ENCODE measurements at places on chromosomes 13 and 19.

DNA sequence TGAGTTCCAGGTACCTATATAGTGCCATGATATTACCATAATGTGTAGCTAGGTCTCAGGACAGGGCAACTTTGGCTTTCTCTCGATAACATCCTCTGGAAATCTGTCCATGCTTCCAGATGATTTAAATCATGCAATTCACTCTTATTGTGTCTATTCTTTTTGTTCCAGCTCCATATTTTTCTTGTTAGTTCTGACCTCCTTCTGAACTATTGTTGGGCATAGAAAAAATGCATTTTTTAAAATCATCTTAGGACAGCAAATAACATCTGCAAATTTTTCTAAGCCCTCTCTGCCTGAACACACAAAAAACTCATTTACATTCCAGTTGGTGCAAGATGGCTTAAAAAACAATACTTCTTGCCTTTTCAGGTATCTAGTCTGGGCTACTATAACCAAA is 1561.0 kb upstream of the MIR17HG start:
- DNase-seq: no peak

GRCh38 chr19:16349551-16350152 is 25.0 kb downstream of the KLF2 start:
- DNase-seq: no peak

GRCh38 chr13:98664047-98664446 is 87.1 kb upstream of the STK24 start:
- DNase-seq: peak; percentile 26

GRCh38 chr13:90493667-90494066 is 853.8 kb upstream of the MIR17HG start:
- DNase-seq: no peak

DNA sequence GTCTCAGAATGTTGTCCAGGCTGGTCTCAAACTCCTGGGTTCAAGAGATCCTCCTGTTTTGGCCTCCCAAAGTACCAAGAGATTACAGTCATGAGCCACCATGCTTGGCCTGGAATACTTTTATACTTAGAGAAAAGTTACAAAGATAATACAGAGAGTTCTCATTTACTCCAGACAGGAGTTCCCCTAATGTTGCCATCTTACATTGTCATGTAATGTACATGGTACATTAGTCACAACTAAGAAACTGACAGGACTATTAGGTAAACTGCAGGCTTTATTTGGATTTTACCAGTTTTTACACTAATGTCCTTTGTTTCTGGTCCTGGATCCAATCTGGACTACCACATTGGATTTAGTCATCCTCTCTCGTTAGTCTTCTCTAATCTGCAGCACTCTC is 2.3 kb upstream of the C19orf84 start:
- DNase-seq: no peak

GRCh38 chr13:30115257-30115600 is 192.1 kb downstream of the KATNAL1 start:
- no peak for DNase-seq

DNA sequence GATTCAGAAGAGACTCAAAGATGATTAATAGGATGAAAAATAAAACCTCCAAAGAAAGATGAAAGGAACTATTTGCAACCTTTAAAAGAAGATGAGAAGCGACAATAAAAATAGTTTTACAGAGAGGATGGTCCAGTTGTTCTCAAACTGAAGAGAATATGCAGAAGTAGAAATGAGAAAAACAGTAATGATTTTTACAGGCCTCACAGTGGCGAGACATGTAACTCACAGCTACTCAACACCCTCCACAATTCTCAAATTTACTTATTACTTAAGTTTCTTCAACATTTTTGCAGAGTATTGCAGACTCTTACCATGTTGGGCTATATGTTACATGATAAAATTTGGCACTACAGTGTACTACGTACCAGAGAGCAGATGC is 20.8 kb downstream of the NUFIP1 start:
- DNase-seq: no peak

DNA sequence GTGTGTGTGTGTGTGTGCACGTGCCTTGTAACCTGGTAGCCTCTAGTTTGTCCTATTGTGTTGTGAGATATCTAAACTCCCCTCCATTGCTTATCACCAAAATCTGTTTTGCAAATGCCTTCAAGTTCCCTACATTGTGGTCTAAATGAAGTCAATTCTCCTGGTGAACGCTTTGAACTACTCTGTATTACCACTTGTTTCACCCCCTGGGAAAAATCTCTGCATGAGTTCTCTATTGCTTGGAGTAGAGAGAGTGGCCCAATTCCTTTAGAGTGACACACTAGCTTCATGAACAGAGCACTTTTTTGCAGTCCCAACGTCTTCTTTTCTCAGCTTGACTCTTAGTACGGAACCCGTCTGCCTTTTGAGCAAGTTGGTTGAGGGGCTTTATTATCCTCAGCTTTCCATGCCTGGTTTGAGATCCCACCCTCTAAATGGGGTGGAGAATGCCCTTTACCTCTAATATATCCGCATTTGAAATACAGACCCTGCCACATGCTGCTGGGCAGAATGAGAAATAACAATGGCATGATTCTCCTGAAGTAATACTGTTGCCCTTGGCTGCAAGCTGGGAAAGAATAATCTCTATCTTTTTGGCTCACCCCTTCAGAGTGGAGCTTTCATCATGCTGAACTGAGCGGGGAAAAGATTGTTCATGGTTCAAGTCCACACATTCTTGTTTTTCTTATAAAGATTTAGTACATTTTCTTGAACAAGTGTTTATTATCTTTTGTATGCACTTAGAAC is 2545.3 kb downstream of the PCDH9 start:
- DNase-seq: no peak

GRCh38 chr13:45219123-45219891 is 18.5 kb upstream of the KCTD4 start:
- DNase-seq: no peak

GRCh38 chr13:28607187-28607955 is 51.6 kb upstream of the POMP start:
- no peak for DNase-seq

GRCh38 chr13:40102854-40103253 is 447.4 kb downstream of the COG6 start:
- peak; percentile 75 for DNase-seq

DNA sequence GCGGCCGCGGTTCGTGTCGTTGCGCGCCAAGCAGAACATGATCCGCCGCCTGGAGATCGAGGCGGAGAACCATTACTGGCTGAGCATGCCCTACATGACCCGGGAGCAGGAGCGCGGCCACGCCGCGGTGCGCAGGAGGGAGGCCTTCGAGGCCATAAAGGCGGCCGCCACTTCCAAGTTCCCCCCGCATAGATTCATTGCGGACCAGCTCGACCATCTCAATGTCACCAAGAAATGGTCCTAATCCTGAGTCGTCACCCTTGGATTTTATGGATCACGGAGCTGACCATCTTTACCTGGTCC is 475 bp downstream of the MRPL57 start:
- DNase-seq: peak; percentile 18

- peak; percentile 38 for DNase-seq
These were observed 40.3 kb downstream of the ANKRD10 start for GRCh38 chr13:110874508-110874960.

DNA sequence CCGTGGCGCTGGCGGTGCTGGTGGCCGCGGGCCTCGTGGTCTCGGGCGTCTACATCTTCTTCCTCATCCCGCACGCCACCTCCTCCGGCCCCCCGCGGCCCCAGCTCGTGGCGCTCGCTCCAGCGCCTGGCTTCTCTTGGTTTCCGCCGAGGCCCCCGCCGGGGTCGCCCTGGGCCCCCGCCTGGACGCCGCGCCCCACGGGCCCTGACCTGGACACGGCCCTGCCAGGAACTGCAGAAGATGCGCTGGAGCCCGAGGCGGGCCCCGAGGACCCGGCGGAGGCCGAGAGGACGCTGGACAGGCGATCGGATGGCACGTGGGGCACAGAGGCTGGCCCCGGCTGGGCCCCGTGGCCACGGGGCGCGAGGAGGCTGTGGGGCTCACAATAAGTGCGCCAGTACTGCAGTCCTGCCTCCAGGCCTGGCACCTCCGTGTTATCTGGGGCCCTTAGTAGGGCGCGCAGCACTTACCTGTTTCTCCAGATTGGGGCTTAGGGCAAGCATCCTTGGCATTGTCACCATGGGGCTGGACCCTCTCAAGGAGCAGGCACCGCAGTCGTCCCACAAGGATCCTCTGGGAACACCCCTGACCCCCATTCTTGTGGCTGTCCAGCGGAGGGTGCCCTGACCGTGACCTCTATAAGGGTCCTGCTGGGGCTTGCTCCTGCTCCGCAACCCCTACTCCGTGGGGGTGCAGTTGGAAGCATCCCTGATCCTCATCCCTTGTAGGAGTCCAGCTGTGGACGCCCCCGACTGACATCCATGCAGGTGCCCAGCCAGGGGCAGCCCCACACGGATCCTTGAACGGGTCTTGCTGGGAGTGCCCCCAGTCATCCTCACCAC is 1.5 kb downstream of the RNF225 start:
- DNase-seq: no peak

DNA sequence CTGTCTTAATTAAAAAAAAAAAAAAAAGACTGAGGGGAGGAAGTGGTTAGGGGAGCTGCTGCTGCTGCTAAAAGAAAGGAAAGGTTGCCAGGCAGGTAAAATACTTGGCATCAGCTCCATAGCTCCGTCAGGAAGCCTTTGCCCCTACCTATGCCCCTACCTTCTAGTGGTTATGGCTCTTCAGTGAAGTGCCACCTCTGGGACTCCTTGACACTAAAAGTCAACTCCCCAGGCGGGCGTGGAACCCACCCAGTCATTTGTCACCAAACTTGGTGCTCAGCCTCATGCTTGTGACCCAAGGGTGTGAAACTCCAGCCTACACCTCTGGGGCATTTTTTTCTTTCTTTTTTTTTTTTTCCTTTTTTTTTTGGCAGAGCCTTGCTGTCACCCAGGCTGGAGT is 4.9 kb upstream of the NECTIN2 start:
- no peak for DNase-seq
